ENCODE measurements at places on chromosomes 7 and 10.

- no peak for DNase-seq
These were observed 34.2 kb downstream of the PDGFA start for GRCh38 chr7:485188-486081.

DNA sequence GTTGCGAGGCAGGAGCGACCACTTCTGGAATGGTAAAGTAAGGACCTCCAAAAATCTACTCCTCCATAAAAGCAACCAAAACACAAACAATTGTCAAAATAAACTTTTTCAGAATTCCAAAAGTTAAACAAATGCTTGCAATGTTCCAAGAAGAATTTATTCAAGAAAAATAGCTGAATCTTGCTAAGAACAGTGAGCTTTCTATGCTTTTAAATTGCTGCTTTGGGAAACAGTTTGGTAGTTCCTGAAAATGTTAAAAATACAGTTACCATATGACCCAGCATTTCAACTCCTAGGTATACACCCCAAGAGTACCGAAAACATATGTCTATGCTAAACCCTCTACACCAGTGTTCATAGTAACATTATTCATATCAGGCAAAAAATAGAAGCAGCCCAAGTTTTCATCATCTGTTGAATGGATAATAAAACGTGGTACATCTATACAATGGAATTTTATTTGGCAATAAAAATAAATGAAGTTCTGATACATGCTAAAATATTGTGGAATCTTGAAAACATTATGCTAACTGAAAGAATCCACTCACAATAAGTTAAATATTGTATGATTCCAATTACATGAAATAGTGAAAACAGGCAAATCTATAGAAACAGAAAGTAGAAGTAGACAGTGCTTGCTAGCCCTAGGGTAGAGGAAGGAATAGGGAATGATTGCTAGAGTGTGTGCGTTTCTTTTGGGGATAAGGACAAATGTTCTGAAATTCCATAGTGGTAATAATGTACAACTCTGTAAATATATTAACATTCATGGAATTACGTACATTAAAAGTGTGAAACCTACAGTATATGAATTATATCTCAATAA is 57.0 kb downstream of the LRRN3 start:
- no peak for DNase-seq

DNA sequence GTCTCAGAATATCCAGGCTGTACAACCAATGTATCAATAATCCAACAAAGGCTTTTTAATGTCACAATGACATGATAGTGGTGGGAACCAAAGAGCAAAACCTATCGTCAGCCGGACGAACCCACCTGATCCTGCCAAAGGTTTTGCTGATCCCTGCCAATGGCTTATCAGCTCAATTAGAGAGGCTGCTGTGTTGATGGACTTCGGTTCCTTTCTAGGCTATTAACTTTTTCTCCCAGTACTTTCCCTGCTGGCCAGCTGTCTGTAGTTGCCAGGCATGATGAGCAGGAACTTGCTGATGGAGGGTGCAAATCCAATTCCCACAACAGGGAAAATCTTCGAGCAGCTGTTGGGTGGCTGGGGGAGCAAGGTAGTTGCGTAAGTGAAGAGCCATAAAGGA is 2.4 kb downstream of the LMOD2 start:
- no peak for DNase-seq

- DNase-seq, result no peak
These were observed 2.1 kb downstream of the COL13A1 start for GRCh38 chr10:69803809-69804208.

DNA sequence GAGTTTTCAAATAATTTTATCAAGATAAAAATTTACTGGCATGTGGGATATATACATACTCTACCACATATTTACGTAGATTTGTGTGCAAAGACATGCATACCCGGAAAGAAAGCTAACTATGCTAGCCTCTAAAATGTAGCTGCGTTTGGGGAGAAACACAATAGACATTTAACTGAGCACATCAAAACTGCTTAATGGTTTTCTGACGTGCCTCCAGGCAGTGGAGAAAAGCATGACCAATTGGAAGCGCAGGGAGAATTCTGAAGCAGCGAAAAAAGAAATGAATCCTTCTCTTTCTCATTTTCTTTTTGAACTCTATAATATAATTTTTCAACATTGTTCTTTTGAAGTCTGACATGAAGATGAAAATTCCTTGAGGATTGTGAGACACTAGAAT is 60.3 kb upstream of the LYZL1 start:
- DNase-seq, result no peak

- no peak for DNase-seq
These were observed 110.6 kb upstream of the GLI3 start for GRCh38 chr7:42347616-42348015.

DNA sequence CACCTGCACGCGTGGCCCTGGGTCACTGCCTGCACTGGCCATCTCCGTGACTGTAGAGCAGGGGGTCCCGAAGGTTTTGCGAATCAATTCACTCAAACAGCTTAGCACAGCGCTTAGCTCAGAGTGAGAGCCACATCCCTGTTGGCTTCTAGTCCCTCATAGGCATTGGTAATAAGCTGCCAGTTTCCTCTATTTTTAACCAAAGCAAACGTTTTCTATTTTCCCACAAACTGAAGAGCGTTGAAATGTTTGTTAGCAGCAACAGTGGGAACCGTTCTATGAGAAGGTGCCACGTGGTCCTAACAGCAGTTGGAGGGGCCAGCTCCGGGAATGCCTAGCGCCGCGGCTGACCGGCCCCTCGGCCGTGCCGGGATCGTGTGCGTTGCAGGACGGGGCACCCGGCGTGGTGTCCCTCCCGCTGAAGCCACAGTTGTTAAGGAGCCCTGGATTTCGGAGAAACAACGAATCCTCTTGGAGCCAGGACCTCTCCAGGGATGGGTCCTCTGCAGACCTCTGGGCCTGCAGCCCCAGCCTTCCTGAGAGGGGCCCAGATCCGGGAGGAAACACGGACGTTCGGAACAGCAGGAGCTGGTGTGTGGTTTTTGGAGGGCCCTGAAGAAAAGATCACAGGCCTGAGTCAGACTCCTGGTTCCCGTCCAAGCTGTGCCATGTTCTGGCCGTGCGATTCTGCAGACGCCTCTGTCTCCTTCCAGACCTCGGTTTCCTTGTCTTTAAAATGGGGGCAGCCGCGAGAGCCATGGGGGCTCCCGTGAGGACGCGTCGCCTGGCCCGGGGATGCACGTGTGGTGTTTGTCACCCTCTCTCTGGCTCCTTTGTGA is 40.3 kb downstream of the FAM20C start:
- DNase-seq, result no peak

GRCh38 chr10:110824152-110824441 is 47.6 kb upstream of the PDCD4 start:
- no peak for DNase-seq

DNA sequence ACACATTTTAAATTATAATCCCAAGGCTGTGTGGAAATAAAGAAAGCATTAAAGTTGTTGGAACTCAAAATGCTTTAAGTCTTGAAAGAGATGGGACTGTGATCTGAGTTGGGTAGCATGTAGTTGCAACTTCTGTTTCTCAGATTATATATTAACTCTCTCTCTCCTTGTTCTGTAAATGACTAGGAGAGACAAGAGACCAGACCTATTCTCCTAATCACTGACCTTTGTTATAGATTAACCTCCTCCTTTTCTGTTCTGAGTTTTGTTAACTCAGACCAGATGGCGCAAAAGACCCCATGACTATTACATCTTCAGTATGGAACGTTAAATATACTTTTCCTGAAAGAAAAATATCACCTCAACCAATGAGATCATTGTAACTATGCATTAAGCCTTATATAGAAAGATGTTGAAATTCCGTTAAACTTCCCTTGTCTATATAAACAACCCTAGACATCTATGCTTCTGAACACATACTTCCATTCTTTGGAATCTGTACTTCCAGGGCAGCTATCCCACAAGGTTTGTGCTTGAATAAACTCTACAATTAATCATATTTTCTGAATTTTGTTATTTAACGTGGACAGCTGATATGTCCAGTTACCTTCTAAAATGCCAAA is 143.5 kb upstream of the TRIM24 start:
- peak; percentile 96 for DNase-seq

DNA sequence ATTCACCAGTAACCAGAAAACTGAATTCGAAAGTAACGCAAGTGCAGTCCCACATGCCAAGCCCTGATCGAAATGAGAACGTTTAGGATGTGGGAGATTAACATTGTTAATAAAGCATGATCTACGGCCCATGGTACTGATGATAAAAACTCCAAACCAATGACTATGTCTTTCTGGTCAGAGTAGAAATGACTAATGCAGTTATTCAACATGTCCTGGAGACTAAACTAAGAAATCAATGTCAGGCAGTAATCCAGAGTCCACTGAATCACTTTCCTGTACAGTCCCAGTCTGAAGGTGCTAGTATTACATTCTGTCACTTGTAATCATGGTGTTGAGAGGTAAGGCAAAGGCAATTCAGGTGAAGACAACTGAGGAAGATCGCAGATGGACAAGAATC is 14.4 kb downstream of the NPSR1 start:
- peak; percentile 58 for DNase-seq

GRCh38 chr7:55877308-55877707 is 9.9 kb upstream of the ZNF713 start:
- no peak for DNase-seq

DNA sequence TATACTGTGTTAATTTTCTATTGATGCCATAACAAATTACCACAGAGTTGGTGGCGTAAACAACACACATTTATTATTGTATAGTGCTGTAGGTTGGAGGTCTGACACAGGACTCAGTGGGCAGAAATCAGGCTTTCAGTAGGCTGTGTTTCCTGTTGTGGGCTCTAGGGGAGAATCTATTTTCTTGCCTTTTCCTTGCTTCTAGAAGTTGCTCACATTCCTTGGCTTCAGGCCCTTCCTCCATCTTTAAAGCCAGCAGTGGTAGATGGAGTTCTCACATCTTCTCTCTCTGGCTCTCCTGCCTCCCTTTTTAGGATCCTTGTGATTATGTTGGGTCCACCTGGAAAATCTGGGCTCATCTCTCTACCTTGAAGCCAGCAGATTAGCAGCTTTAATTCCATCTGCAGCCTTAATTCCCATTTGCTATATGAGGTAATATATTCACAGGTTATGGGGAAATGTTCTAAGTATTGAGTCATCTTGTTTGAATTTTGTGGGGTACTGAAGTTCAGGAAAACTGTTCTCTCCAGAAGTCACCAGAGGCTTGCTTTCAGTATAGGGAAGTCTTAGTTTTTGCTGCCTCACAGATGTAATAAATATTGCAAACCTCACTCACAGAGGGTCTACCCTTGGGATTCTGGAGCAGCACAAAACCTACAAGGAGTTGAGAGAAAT is 38.9 kb downstream of the CCNY start:
- DNase-seq, result no peak

DNA sequence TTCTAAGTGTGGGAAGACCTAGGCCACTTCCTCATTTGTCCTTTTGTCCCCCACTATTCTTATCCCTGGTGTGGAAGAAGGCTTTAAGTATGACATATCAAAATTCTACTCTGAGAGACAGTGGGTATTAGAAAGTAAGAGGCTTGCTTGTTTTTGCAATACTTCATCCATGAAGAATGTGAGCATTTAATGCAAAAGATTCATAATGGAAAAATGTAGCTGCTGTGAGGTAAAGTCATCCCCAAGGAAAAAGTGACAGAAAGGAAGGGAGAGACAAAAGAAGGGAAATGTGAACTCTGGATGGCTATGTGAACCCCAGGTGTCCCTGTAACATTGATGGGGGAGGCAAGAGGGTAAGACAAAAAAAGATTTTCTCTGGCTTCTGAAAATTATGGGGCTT is 607.5 kb downstream of the SORCS1 start:
- DNase-seq, result no peak

DNA sequence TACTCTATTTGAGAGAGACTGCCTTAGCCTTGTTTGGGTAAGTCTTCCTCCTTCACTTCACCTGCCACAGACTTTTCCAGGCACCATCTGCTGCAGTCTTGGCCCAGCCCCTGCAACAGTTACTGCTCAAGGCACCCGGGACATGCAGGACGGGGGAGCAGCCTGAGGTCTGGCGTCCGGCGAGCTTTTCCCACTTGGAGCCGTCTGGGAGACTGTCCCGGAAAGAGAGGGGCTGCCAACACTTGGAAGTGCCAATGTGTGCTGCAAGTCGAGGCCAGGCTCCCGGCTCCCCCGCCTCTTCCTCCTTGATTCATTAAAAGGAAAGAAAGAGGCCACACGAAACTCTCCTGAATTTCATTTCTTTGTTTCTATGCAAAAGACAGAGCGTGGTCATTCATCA is 13.7 kb downstream of the HTRA1 start:
- DNase-seq, result no peak

DNA sequence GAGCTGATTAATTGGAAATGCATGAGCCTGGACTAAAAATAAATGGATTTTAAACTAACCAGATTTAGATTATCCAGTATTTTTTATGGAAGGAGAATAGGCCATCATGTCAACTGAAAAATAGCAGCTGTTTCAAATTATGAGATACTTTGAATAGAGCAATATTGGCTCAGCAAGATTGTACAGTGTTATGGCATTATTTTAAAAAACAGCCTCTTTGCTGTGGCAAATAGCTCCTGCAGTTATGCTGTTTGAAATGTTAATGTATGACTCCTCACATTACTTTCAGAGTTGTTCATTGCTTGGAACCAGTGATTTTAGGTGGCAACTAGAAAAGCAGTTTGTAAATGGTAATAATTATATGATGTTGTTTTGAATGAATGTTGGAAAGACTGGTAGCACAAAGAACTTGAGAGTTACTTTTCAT is 244.5 kb downstream of the KIAA1217 start:
- DNase-seq, result peak; percentile 50

DNA sequence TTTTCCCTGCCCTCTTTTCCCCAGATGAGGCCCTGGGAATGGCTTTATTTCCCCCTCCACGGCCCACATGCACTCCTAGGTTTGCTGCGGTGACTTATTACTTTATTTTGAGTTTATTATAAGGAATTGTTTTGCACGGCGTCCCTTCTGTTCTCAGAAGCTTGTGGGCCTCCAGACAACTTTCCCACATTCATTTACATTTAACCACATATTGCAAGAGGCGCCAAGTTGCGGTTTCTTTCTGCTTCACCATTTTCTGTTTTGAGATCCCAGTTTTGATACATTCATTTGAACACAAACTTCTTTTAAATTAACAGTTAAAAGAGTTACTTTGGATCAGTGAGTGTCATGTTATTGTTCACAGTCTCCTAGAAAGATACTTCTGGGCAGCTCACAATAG is 532.5 kb upstream of the MGMT start:
- DNase-seq, result no peak

GRCh38 chr10:113161066-113161465 is 211.0 kb downstream of the TCF7L2 start:
- no peak for DNase-seq

- peak; percentile 26 for DNase-seq
These were observed 57.3 kb upstream of the CAPZA2 start for GRCh38 chr7:116805100-116805544.

DNA sequence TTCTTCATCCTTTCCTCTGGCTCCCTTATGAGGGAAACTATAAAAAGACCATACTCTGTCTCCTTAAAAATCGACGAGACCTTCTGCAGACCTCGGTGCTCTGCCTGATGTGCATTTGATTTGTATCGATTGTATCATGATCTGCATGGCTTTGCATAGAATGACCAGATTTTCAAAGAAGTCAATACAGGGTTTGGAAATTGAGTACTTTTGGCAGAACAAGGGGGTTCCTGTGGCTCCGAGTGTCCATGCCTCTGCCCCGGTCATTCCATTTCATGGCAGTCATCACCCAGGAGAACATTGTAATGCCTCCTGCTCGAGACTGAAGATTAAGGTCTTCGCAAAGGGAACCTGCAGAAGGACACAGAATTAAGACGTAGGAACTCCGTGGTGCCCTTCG is 685 bp downstream of the CASP2 start:
- no peak for DNase-seq
